Activated naive CD4-positive, alpha-beta T cell treated with Interleukin-2 at 50 U/mL for 16 hours (primary cell): ENCODE measurements at places on chromosomes 11 and 22.
A peak's percentile ranks its signal among the peaks of the same experiment; 100 is the strongest.

- no peak for DNase-seq
Observed at GRCh38 chr11:84829162-84829561, 798.0 kb downstream of the DLG2 start.

GRCh38 chr11:83568516-83568915, 282.3 kb upstream of the CCDC90B start:
- no peak for DNase-seq

GRCh38 chr22:36350751-36351594, 36.8 kb downstream of the MYH9 start:
- no peak for DNase-seq

GRCh38 chr11:1219446-1219833, 3.4 kb upstream of the MUC5B start:
- no peak for DNase-seq

DNA sequence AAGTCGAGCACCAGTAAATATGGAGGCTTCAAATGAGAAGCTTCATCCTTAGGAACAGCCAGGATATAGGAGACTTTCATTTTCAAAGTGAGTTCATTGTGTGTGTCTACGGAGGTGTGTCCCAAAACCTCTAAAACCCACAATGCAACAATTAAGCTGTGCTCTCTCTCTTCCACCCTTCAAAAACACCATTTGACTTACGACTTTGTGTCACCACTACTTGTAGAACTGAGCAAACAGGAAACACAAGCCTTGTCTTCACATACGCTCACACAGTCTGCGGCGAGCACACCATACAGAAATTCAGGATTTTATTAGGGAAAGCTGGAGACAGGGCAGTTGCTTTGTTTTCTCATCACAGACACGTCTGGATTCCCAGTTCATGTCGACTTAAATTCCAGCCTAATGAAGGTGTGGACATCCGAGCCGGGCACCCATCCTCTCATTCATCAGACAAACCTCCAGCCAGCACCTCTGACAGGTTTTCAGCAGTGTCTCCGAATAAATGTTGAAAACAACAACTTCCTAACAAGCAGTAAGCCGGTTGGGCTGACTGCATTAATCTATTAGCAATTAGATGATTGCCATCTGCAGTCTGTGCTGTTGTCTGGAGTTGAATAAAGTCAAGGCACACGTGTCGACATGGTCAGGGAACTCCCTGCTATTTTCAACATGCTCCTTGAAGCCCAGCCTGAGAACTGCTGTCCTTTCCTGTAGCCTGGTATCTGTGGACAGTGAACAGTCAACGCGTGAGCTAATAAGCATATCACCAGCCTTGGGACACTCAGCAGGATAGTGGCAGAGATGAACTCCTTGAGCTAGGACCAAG, 1411.1 kb downstream of the BRD1 start:
- no peak for DNase-seq

DNA sequence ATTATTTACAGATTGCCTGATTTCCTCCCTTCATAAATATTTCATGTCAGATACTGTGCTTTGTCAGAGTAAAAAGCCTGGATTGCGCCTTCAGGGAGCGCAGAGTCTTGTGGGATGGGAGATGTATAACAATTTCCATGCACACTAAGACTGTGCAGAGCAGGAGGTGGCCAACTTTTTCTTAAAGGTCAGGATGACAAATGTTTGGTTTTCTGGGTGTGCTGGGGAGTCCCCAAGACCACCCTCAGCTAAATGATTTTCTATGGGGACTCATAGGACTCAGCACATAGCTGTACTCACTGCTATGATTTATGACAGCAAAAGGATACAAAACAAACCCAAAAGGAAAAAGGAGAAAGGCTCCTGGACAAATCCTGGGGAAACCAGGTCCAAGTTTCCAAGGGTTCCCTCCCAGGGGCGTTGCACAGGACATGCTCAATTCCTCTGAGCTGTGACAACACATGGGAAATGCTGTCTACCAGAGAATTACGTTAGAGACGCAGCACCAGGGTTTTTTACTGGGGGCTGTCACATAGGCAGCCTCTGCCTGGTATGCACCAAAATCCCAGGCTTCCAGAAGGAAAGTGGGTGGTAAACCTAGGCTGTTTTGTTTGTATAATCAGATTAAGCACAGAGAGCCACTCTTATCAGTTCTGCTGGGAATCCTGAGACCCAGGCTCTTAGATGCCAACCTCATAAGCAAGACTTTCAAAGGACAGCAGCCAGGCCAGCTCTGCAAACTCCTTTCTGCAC, 59.1 kb downstream of the CSNK2A3 start:
- no peak for DNase-seq

DNA sequence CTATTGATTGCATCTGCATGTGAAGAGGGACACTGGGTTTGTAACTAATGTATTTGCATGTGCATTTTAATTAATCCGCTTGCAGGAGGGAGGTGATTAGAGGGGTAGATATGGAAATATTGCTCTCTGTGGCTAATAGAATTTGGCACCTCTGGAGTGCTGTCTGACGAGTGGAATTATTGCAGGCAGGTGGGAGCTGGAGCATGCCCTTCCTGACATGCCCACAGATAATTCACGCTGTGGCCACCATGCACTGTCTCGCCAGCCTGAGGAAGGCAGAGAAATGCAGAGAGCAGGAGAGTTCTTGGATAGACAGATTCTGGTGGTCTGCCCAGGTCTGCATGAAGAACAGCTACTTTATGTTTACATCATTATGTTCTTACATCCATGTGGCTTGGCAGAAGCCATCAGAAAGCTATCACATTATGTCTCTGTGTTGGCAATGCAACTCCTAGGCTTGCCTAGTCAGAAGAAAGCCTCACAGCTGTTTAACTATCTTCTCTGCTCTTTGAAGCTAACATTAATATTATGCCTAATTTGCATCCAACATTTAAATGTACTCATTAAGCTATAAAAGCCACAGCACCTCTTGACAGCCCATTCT, 89.4 kb upstream of the DRD2 start:
- DNase-seq, result no peak

- no peak for DNase-seq
Observed at GRCh38 chr11:116239247-116239646, 533.5 kb downstream of the BUD13 start.

DNA sequence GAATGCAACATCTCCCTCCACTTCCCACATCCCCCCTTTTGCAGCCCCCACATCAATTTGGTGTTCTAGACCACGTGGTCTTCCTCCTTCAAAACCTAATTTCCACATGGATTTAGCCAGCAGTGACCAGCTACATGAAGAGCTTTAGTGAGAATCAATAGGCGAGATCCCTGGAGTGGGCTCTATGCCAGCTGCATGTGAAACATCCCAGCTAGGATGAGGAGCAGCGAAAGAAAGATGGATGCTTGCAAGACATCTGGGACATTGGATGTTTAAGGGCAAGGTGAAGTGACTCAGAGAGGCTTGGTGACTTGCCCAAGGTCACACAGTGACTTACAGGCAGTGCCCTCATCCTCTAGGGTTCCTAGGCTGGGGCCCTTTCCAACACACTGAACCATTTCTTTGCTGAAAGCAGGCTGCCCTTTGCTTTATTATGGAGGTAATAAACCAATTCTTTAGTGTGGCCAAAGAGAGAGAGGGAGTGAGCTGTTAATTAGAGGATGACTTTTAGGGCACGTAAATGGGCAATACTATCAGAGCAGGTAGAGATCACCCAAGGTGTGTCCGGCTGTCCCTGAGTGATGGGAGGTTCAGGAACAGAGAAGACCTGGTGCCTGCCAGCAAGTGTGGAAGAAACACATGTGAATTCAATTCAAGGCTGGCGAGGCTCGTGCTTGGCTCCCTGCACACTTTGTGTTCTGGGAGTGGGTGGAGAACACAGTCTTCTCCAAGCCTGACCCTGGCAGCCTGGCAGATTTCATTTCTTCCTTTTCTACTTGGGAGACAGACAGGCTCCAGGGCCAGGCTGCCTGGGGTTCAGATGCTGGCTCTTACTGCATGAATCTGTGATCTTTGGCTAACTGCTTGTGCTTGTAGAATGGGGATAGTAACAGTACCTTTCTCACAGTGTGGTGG, 24.0 kb downstream of the TSPAN18 start:
- no peak for DNase-seq

DNA sequence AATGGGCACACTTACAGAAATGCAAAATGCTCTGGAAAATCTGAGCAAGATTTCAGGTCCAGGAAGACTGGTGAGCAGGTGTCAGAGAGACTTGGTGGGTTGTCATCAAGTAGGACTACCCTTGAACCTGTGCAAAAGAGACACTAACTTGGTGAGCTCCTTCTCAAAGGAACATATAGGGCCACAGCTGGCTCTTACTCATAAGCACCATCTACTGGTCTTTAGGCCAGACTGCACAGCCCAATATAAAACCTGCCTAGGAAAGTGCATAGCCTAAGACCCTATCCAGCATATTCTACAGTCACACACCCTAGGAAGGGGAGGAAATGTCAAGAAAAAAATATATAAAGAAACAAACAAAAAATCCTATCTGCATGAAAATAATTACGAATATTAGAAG, 18.2 kb upstream of the OR10W1 start:
- no peak for DNase-seq

GRCh38 chr11:41486424-41486823, 27.0 kb upstream of the LRRC4C start:
- no peak for DNase-seq

GRCh38 chr22:21455334-21456089, 11.7 kb upstream of the TMEM191C start:
- DNase-seq, result no peak

- DNase-seq, result no peak
Observed at GRCh38 chr11:128943428-128943976, 831 bp upstream of the TP53AIP1 start.

- DNase-seq, result no peak
Observed at GRCh38 chr11:118060869-118061268, 16.0 kb upstream of the TMPRSS4 start.

GRCh38 chr11:108196901-108197300, 25.5 kb downstream of the NPAT start:
- no peak for DNase-seq

- DNase-seq, result no peak
Observed at GRCh38 chr11:76303399-76303798, 77.5 kb downstream of the THAP12 start.

- peak; percentile 97 for DNase-seq
Observed at GRCh38 chr22:49936018-49936972, 17.9 kb downstream of the CRELD2 start.

DNA sequence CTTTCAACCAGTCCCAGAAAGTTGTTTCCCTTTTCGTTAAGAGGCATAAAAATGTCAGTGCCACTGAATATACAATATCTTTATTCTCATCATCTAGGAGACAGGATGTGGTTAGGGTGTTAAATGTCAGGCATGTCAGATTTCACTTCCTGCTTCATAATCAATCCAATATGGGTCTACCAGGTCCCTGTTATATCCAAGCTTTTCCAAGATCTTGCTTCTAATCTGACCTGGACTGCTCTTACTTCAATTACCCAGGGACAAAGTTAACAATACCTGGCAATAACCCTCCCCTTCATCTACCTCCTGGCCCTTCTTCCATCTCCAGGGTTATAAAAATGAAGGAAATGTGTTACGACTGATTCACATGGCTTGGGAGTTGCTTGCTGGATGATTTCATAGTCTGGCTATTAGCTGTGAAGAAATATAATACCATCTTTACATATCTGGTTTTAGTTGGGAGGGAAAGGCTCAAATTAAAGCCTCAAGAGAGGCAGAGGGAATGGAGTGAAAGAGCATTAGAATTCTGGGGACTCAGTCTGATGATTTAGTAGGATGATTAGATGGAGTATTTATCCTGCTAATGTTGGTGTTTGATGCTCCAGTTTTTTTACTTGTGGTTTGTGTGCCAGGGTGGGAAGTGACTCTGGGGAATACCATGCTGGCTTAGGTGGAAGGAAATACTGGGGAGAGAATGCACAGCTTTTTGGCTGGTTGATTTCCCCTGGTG, 534.3 kb downstream of the ETS1 start:
- no peak for DNase-seq

DNA sequence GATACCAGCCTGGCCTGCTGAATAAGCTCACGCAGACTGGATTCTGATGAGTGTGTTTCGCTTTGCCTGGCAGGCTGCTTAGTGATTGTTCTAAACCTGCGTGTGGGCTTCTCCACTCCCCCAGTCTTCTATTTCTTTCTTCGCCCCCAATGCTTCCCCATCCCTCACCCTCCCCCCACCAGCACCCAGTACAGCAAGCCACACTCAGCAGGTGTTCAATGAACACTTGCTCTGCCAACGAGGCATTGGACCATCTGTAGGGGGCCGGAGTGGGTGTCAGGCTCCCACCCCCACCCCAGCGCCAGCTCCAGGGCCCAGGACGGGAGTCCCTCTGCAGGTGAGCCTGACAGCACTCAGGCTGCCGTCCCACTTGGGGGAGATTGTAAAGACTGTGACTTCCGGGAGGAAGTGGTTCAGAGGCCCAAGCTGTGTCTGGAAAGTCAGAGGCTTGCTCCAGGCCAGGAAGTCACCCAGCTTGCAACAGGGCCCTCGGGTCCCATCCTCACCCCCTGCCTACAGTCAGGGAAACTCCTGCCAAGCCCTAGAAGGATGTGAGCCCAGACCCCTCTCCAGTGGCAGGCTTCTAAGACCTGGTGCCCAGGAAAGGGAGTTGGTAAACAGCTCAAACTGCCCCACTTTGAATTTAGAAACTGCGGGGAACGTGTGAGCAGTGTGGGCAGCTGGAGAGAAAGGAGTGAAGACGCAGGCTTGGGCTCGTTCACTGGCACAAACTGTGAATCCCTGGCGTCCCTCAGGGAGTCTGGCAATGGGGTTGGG, 66.3 kb upstream of the PRDM11 start:
- DNase-seq, result peak; percentile 52

DNA sequence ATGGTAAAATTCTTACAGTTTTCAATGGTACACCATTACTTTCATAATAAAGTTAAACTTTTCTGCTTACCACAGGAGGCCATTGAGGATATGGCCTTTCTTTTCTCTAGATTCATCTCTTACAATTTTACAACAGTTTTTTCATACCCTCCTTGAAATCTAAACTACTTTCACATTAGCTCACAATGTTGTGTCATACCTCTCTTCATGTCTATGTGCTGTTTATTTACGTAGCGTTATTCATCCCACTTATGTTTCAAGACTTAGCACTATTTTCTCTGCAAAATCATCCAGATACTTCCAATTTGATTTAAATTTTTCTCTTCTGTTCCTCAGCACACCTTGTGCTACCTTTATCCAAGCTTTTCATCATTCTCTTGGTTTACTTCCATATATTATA, 123.3 kb downstream of the METTL15 start:
- no peak for DNase-seq

DNA sequence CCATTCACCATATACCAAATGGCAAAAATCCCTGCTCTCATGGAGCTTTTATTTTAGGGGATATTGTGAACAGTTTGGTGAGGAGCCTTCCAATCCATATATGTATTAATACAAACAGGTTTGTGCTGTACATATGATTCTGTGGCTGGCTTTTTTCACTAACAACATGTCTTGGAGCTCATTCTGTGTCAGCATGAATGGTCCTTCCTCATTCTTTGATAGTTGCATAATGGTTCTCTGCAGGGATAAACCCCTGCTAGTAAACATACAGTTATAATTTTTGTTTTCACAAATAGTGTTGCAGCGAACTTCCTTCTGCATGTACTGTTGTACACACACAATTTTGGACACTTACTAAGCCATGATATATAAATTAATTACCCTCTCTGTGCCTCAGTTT, 8.3 kb downstream of the PRR5L start:
- no peak for DNase-seq
